CD4-positive, alpha-beta T cell (primary cell): ENCODE measurements at places on chromosomes 4 and X. TPM values are rescaled to one million over a fixed set of nuclear protein-coding genes. Genes with fewer than 3 reads are reported as not detected.
A peak's percentile ranks its signal among the peaks of the same experiment; 100 is the strongest.

SSX4 gene
- total RNA-seq: not detected

DCAF8L1 gene
- total RNA-seq: not detected

ETDC gene
- total RNA-seq: not detected

TMEM271 gene
- not detected for total RNA-seq

CCSER1 gene
- total RNA-seq: 0.36 TPM

CPEB2 gene
- 26.4 TPM for total RNA-seq

DNA sequence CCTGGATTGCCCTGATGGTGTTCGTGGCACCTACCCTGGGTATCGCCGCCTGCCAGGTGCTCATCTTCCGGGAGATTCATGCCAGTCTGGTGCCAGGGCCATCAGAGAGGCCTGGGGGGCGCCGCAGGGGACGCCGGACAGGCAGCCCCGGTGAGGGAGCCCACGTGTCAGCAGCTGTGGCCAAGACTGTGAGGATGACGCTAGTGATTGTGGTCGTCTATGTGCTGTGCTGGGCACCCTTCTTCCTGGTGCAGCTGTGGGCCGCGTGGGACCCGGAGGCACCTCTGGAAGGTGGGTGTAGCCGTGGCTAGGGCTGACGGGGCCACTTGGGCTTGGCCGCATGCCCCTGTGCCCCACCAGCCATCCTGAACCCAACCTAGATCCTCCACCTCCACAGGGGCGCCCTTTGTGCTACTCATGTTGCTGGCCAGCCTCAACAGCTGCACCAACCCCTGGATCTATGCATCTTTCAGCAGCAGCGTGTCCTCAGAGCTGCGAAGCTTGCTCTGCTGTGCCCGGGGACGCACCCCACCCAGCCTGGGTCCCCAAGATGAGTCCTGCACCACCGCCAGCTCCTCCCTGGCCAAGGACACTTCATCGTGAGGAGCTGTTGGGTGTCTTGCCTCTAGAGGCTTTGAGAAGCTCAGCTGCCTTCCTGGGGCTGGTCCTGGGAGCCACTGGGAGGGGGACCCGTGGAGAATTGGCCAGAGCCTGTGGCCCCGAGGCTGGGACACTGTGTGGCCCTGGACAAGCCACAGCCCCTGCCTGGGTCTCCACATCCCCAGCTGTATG is 1.8 kb downstream of the AVPR2 start:
- H3K4me1 ChIP-seq: peaks cover 49% of the 10 kb centered on the region
- no peak overlapping the region for H3K27ac ChIP-seq
- H3K27me3 ChIP-seq: no peaks in the 10 kb centered on the region
- DNase-seq: peak; percentile 53
- peaks cover 18% of the 10 kb centered on the region for H3K36me3 ChIP-seq

DNA sequence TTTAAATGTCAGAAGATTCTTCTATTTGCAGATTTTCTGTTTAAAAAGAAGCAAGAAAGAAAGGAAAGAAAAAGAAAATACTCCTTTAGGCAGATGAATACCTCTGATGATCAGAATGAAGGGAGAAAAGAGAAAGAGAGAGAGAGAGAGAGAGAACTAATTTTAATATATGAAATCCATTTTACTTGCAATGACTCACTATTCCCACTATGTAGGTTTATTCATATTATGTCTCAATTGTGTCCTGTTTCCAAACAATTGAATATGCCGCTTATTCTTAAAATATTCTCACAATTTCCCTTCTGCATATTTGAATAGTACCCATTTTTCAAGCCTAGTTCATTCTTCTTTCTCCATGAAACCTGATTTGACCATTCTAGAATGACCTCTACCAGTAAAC is 11.7 kb downstream of the MEPE start:
- DNase-seq: no peak
- no peak overlapping the region for H3K27ac ChIP-seq
- no peaks in the 10 kb centered on the region for H3K36me3 ChIP-seq

GRCh38 chr4:62771983-62772557 is 1571.9 kb downstream of the ADGRL3 start:
- no peaks in the 10 kb centered on the region for H3K27me3 ChIP-seq
- no peak overlapping the region for H3K4me3 ChIP-seq
- no peaks in the 10 kb centered on the region for H3K4me1 ChIP-seq
- no peak overlapping the region for H3K27ac ChIP-seq

- H3K27me3 ChIP-seq: no peaks in the 10 kb centered on the region
- peaks cover 22% of the 10 kb centered on the region for H3K36me3 ChIP-seq
- H3K4me3 ChIP-seq: no peak overlapping the region
- H3K4me1 ChIP-seq: no peaks in the 10 kb centered on the region
These were observed 32.5 kb upstream of the ZNF185 start for GRCh38 chrX:152865232-152865920.

GRCh38 chr4:26632916-26633315 is 49.0 kb downstream of the TBC1D19 start:
- no peaks in the 10 kb centered on the region for H3K4me1 ChIP-seq
- no peaks in the 10 kb centered on the region for H3K27me3 ChIP-seq
- H3K36me3 ChIP-seq: peaks cover 6% of the 10 kb centered on the region

GRCh38 chrX:14039344-14039743 is 9.7 kb upstream of the GEMIN8 start:
- no peaks in the 10 kb centered on the region for H3K36me3 ChIP-seq
- DNase-seq: peak; percentile 35
- H3K27ac ChIP-seq: no peak overlapping the region
- H3K27me3 ChIP-seq: no peaks in the 10 kb centered on the region
- H3K4me1 ChIP-seq: no peaks in the 10 kb centered on the region

DNA sequence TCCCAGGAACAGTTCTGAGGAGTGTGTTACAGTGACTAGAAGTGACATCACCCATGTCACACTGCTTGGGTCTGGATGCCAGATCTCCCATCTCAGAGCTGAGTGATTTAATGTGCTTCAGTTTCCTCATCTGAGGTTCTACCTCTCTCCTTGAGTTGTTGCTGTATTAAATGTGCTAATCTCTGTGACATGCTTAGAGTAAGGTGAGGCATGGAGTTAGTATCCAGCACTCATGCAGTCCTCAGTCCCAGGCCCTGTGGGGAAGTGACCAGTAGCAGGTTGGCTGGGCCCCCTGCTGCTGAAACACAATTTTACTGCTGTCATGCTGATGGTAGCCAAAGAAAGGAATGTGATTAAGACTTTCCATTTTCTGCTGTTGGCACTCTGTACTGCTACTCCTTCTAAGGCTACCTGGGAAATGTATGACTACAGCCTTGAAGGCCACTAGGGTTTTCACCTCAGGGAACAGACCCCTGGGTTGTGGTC is 639.6 kb downstream of the MID1IP1 start:
- H3K4me3 ChIP-seq: no peak overlapping the region
- no peaks in the 10 kb centered on the region for H3K36me3 ChIP-seq
- peaks cover 12% of the 10 kb centered on the region for H3K4me1 ChIP-seq
- no peaks in the 10 kb centered on the region for H3K27me3 ChIP-seq
- DNase-seq: no peak

DNA sequence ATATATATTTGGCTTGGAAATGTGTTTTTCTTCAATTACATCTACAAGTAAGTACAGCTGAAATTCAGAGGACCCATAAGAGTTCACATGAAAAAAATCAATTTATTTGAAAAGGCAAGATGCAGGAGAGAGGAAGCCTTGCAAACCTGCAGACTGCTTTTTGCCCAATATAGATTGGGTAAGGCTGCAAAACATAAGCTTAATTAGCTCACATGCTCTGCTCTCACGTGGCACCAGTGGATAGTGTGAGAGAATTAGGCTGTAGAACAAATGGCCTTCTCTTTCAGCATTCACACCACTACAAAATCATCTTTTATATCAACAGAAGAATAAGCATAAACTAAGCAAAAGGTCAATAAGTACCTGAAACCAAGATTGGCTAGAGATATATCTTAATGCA is 26.1 kb downstream of the NUDT6 start:
- H3K36me3 ChIP-seq: no peaks in the 10 kb centered on the region
- H3K4me1 ChIP-seq: no peaks in the 10 kb centered on the region
- DNase-seq: no peak
- no peak overlapping the region for H3K4me3 ChIP-seq
- no peak overlapping the region for H3K27ac ChIP-seq

- H3K27ac ChIP-seq: no peak overlapping the region
- DNase-seq: no peak
- H3K36me3 ChIP-seq: no peaks in the 10 kb centered on the region
- H3K4me3 ChIP-seq: no peak overlapping the region
- no peaks in the 10 kb centered on the region for H3K4me1 ChIP-seq
These were observed 292.0 kb downstream of the DTHD1 start for GRCh38 chr4:36573441-36573840.

GRCh38 chr4:25131926-25132325 is 28.3 kb downstream of the SEPSECS start:
- peaks cover 9% of the 10 kb centered on the region for H3K36me3 ChIP-seq
- H3K27ac ChIP-seq: no peak overlapping the region
- H3K4me1 ChIP-seq: no peaks in the 10 kb centered on the region
- H3K27me3 ChIP-seq: no peaks in the 10 kb centered on the region
- no peak for DNase-seq

GRCh38 chr4:37754410-37755185 is 68.4 kb upstream of the RELL1 start:
- H3K4me1 ChIP-seq: peaks cover 5% of the 10 kb centered on the region
- DNase-seq: no peak
- H3K27ac ChIP-seq: no peak overlapping the region
- H3K27me3 ChIP-seq: no peaks in the 10 kb centered on the region
- no peak overlapping the region for H3K4me3 ChIP-seq

DNA sequence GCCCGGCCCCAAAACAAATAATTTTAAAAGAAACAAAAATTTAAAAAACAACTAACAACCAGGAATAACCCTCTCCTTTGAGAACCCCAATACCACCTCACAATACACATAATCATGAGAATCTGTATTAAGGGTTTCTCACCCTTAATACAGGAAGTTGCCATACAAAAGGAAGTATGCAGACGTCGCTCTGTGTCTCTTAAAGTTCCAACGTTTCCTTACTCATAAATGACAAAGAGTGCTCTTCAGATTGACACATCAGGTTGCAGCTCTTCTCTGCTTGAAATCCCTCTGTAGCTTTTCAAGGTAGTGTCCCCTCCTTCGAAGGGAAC is 73.9 kb upstream of the IRF2 start:
- H3K27me3 ChIP-seq: no peaks in the 10 kb centered on the region
- no peaks in the 10 kb centered on the region for H3K36me3 ChIP-seq
- H3K27ac ChIP-seq: no peak overlapping the region
- H3K4me3 ChIP-seq: no peak overlapping the region
- H3K4me1 ChIP-seq: no peaks in the 10 kb centered on the region
- no peak for DNase-seq
